ENCODE measurements at places on chromosomes 1 and 21.

- no peak for DNase-seq
Measured at GRCh38 chr1:55323760-55324159, 108.6 kb upstream of the USP24 start.

GRCh38 chr1:229989591-229990248 lies 77.3 kb upstream of the GALNT2 start:
- DNase-seq = no peak

GRCh38 chr1:211939876-211940468 lies 95.4 kb downstream of the INTS7 start:
- no peak for DNase-seq

- DNase-seq = no peak
Measured at GRCh38 chr21:45156459-45156858, 82.1 kb downstream of the ADARB1 start.

DNA sequence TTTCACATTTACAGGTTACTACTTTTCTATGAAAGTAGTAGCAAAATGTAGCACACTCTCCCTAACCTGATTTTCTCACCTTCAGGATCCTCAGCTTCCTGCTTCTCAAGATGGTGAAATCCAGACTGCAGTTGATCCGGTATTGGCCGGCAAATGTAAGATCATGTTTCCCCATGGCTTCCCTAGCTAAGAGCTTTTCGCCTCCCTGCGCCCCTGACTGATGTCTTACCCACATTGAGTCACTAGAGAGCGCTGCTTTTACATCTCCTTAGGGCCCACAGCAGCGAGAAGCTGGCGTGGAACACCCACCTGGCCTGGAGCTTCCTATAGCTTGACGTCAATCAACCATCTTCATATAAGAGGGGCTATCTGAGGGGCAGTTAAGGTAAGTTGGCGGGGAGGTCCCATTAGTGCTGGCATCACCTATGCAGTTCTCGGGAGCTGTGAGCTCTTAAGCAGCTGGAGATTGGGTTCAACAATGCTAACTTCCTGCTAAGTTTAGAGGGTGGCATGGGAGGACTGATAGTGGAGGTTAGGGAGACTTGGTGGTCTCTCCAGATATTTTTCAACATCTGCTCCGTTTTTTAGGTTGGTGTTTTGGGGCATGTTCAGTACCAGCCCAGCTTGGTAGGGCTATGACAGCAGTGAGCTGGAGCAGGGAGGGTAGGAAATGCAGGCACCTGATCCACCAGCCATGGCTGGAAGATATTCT lies 5.5 kb downstream of the PTPN7 start:
- DNase-seq = peak; percentile 60

GRCh38 chr1:172932981-172933380 lies 117.8 kb downstream of the TNFSF18 start:
- DNase-seq = no peak
